Hematopoietic multipotent progenitor cell treated with erythropoietin and hydrocortisone succinate and interleukin-3 and kit ligand, for 6 days (in vitro differentiated cells): ENCODE measurements at places on chromosomes 6 and 20.

DNA sequence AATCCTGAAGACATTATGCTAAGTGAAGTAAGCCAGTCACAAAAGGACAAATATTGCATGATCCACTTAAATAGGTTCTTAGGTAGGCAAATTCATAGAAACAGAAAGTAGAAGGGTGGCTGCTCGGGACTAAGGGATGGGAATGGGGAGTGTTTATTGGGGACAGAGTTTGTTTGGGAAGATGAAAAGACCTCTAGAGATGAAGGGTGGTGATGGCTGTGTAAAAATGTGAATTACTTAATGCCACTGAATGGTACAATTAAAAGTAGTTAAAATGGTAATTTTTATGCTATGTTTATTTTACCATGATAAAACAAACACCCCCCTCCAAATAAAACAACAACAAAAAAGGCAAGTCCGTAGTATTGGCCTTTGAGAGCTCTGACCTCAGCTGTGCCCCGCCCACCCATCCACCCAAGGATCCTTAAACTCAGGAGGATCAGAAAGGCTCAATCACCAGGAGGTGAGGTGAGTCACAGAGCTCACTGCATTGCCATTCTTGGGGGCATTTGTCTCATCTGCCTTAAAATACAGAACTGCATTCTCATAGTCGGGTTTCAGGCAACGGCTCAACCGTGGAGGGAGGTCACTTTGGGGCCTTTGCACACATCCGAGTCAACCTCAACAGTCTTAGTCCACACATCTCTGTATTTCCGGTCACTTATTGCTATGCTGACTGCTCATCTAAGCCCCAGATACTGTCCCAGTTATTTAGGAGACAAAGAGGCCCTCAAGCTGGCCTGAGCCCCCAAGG, 96.7 kb downstream of the SLC22A23 start:
- DNase-seq: no peak

GRCh38 chr20:2835331-2835796, 5.1 kb downstream of the PCED1A start:
- no peak for DNase-seq

DNA sequence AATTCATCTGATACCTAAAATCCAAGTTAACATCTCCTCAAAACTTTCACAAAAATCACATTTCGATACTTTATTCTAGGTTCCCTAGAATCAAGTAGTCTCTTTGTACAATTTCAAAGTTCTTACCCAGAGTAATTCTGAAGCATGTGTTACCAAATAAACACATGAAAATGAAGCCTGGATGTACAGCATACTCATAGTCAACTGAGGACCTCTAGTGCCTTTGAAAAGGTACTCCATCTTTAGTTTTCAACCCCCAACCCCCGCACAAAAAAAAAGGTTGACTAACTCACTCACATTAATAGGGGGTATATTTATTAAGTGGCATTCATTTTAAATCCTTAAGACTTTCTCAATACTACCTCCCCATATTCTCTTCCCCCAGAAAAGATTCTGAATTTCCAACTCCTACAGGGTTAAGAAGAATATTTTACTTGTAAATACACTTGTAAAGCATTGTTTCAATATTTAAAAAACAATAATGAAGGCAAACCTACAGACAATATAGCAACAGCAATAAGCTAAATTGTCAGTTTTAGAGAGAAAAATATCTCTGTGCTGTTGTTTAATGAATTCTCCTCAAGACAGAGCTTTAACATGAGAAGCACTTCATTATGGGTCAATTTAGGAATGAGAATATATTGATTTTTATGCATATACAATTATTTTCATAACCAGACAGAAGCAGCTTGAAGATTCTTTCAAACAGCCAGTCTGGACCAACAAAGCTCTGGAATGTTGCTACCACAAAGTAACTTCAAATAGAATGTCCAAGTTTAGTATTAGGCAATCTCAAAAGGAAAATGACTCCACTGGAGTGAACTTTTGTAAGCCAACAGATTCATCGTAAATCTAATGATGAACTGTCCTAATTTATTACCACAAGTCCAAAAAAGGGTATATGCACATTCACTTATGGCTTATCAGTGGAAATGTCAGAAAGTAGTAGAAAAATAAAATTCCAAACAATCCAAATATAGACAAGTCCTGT, 3.3 kb downstream of the PLN start:
- peak; percentile 82 for DNase-seq

DNA sequence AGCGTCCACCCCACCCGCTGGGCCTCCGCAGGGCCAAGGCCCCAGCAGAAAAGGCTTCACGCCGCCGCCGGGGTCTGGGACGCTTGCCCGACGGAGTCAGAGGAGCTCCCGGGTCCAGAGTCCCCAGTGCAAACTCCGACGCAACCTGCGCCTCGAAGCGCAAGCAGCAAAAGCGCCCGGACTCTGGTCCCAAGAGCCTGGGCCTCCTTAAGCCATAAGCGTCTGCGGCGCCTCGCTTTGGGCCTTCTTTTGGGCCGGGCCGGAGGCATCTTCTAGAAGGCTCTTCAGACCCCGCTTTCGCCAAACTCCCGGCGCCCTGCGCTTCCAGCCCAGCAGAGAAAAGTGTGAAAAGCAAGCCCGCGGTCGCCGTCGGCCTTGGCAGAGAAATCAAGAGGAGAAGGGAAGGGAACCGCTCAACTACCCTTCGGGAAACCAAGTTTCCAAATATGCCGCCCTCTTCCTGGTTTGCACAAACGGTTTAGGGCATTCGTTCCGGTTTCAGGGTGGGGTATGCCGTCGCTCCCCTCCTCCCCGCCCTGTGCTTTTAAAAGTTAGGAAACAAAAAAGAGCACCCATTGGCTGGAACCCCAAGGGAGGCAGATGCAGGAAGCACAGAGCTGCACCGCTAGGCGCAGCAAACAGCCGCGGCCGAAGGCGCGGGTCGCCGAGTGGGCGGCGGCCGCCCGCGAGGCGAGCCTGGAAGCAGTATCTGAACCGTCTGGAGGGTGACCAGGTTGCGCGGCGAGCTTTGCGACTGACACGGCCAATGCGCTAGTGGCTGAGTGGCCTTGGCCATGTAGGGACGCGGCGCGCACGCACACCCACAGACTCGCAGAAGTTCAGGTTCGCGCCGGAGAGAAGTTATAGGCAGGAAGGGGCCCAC, 1.2 kb downstream of the TBX18 start:
- DNase-seq: no peak

DNA sequence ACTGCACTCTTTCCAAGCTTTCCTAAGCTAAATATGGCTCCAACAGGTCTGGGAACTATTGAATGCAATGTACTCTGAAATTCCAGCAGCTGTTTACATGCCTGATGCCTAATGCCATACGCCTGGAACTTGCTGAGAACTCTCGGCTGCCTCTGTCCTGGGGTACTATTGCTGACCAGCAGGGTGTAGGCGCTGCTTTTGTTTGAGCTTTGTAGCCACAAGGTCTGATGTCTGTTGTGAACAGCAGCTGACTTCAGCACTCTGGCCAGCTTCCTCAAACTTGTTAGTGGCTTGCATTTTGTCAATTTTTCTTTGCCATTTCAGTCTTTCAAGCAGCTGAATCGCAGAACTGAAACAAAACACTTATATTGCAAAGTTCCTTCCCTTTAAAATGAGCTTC, 26.7 kb downstream of the SAYSD1 start:
- DNase-seq: peak; percentile 78
